ENCODE measurements at places on chromosomes 7 and 10.
A peak's percentile ranks its signal among the peaks of the same experiment; 100 is the strongest.

DNA sequence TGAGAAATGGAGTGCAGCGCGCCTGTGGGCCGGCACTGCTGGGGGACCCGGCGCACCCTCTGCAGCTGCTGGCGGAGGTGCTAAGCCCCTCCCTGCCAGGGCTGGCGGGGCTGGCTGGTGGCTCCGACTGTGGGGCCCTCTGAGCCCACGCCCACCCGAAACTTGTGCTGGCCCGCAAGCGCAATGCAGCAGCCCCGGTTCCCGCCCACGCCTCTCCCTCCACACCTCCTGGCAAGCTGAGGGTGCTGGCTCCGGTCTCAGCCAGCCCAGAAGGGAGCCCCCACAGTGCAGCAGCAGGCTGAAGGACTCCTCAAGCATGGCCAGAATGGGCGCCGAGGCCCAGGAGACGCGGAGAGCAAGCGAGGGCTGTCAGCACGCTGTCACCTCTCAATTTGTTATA, 1063.0 kb upstream of the AUTS2 start:
- no peak for DNase-seq

GRCh38 chr10:3028441-3028840, 38.9 kb upstream of the PFKP start:
- DNase-seq, result no peak

- no peak for DNase-seq
Observed at GRCh38 chr7:69840248-69840647, 242.0 kb downstream of the AUTS2 start.

DNA sequence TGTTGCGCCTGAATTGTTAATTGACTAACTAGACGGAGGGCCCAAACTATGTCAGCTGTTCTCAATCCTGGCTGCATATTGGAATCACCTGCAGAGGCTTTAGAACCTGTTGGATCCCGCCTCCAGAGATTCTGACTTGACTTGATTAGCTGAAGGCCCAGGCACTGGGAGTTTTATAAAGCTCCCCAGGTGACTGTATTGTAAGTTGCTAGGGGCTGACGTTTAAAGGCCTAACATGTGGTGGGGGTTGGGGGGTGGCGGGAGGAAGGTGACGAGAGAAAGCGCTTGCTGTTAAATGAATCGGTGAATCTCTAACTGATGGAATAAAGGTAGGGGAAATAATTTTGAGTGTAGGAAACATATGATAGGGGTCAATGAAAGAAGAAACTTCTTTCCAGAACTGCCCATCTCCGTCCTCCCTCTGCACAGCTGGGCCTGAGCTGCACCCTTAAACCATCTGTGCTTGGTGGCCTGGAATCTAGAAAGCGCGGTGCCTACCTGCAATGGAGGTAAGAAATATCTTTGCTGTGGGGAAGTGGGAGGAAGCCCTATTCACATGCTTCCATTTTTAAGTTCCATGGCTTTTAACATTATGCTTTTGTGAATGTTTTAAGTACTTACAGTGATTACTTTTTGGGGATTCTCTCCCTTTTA, 225.0 kb upstream of the FAM3C start:
- no peak for DNase-seq

DNA sequence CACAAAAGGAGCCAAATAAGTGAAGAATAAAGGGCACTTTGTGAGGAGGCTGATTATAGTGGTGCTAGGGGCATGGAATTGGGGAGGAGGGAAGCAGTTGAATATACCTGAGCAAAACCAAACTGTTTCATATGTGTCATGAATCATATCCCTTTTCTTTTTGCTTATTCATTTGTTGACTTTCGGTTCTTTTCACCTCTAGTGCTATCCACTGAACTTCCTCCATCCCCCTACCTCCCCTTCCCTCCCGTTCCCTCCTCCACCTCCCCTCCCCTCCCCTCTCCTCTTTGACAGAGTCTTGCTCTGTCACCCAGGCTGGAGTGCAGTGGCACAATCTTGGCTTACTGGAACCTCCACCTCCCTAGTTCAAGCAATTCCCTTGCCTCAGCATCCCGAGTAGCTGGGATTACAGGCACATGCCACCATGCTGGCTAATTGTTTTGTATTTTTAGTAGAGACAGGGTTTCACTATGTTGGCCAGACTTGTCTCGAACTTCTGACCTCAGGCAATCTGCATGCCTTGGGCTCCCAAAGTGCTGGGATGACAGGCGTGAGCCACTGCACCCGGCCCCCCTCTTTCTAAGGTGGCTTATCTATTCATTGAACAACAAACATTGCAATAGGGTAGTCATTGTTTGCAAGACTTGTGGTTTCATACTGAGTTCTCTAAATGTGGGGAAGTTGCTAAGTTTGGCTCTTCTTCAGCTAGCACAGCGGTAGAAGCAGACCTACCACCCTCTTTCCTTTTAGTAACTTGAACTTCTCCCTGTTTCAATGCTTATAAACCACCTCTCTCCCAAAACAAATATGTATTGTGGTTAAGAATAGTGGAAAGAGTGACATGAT, 150.4 kb upstream of the PRPS1L1 start:
- no peak for DNase-seq

GRCh38 chr10:71419750-71420149, 23.0 kb downstream of the CDH23 start:
- no peak for DNase-seq

DNA sequence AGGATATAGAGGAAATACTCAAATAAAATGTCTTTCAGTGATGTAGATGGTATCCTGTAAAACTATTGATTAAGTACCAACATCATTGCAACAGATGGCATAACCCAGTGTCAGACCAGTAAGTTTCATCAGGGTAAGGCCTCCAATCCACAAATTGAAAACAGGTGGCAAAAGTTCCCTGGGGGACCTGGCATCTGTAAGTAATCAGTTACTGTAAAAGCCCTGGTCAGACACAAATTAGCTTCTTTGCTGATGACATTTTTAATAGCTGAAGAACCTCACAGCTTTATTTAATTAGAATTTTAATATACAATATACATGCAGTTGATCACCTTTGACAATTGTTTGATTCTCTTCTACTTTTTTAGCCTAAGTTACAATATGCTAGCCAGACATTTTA, 152.5 kb downstream of the PLXDC2 start:
- no peak for DNase-seq

DNA sequence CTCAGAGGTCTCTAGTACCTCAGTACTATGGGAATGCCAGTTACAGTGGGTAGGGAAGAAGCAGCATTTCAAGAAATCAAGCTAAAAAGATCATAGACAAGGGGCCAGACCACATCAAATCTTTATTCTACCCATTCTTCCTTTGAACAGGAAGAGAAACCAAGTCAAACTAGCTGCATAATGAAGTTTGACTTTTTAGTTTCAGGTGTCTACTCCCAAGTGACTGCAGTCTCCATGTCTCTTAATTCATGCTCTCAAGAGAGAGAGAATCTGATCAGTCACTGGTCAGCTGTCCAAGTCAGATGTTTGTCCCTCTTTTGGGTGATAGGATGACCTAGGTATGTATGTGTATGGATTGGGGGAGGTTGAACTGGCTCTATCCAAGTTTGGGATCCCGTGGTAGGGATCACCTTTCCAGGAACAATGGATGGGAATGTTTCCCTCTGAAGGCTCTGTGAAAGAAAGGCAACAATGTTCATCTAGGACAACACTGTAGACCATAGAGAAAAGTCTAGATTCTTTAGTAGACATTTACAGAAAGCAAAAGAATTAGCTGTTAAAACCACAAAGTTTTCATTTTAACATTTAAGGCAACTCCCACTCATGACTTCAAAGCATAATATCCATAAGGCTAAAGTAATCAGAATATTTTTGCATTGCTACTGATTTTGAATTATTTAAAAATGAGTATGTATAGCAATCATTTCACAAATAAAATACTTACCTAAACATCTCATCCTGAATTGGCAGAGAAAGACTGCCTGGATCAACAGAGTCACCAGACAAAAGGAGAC, 30.1 kb upstream of the PRTFDC1 start:
- DNase-seq, result no peak

GRCh38 chr7:5634107-5634950, 147.1 kb downstream of the RNF216 start:
- peak; percentile 75 for DNase-seq

DNA sequence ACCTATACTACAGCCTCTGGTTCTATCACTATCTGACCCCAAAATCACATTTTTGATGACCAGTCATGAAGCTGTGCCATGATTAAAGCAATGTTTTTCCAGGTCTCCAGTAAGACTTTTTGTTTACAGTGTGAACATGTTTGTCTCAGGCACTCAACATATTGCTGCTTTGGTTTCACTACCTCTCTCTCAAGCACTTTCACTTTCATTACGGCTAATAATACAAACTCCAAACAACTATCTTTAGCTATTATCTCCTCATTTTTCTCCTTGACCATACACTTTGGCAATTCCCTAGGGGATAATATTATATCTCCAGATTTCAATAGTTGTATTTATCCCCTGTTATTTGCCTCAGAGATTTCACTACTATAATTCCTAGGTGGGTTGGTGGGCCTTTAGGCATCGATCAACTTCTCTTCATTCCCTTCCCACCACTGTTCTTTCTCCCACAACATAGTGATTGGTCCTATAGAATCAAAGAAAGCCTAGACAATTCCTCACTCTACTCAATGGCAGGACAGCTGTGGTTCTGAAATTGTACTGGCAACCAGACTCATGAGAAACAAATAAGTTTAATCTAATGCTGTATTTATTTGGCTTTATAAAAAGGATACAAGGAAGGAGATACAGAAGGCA, 261.4 kb upstream of the ZWINT start:
- DNase-seq, result no peak

DNA sequence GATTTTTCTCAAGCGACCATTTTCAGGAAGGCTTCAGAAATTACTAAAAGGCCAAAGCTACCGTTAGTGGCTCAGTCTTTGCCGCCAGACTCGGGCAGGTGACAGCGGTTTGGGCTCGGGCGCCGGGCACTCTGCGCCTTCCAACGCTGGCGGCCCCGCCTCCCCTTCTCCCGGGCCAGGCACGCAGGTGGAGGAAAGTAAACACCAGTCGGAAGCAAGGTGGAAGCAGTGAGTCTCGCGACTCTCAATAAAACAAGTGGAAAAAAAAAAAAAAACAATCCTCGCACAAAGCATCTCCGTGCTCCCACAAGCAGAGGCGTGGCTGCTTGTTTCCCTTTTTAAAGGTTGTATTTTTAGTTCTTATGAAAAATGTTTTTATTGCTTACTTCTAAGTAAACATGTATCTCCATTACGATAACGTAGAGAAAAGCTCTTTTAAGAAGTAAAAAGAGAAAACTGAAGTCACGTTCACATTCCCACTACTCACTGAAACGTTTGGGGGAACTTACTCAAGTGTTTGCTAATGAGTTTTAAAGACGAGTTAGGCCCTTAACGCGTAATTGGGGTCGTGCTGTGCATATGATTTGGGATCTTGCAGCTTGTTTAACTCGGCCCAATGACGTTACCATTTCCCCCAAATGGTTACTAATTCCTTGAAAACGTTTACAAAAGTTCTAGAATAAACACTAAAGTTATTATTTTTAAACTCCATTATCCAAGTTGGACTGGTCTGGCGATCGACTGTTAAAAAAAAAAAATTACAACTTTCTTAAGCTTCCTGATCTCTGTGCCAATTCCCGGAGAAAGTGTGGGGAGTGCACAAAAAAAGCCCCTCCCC, 864 bp downstream of the CDCA7L start:
- no peak for DNase-seq

Data from AG09309 (cell line).